ENCODE measurements at places on chromosomes 12 and 14.

DNA sequence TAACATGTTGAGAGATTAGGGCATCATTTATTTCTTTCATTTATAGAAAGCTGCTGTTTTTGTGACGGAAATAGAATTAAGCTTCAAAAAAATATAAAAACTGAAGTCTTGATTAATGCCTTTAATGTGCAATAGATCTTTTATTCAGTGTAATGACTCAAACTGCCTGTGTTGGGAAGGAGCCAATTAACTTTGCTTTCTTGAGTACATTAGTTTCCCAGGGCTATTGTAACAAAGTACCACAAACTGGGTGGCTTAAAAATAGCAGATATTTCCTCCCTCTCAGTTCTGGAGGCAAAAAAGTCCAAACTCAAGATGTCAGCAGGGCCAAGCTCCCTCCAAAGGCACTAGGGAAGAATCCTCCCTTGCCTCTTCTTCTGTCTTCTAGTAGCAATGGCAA, 36.6 kb downstream of the EID3 start:
- DNase-seq, result no peak

DNA sequence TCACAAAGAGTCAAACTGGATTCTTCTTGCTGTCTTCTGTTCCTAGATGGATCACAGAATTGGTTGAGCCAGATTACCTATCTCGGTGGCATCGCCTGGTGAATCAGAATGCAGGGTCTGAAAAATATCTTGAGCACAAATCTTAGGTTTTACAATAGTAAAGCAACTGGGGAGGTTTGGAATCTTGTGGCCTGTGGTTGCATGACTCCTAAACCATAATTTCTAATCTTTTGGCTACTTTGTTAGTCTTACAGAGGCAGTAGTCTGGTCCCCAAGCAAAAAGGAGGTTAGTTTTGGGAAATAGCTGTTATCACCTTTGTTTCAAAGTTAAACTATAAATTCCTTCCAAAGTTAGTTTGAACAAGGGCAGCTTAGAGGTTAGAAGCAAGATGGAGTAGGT, 1488.5 kb upstream of the FLRT2 start:
- DNase-seq, result no peak

DNA sequence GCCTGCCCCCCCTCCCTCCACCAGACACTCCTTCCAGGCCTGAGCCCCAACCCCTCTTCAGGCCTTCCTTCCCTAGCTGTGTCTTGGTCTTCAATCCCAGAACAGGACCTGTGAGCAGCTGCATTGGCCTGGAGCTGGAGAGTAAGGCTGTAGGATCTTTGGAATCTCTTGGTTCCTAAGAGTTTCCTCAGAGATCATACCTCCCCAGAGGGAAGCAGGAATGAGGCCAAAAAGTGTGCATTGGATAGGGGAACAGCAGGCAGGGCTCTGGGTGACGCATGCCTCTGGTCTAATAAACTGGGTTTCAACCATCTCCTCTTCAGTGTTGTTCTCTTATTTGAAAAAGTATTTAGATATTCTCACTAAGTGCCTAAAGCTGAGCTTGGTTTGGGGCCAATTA, 1.8 kb upstream of the SMARCD1 start:
- no peak for DNase-seq

DNA sequence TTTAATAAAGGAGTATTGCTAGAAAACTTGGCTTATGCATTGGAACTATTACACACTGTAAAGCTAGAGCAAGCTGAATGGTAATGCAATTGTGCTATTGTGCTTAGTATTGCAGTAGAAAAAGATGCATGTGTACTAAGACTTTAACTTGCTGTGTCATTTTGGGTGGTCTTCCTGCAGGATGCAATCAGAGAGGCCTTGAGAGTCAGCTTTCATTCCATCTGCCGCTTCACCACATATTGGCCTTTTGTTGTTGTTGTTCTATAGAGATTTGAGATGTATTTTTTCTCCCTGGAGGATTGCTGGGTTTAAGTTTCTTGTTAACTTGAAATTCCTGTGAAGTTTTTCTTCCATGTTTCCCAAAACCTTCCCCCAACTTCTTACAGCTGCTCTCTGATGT, 449.7 kb downstream of the TMTC2 start:
- DNase-seq, result no peak

DNA sequence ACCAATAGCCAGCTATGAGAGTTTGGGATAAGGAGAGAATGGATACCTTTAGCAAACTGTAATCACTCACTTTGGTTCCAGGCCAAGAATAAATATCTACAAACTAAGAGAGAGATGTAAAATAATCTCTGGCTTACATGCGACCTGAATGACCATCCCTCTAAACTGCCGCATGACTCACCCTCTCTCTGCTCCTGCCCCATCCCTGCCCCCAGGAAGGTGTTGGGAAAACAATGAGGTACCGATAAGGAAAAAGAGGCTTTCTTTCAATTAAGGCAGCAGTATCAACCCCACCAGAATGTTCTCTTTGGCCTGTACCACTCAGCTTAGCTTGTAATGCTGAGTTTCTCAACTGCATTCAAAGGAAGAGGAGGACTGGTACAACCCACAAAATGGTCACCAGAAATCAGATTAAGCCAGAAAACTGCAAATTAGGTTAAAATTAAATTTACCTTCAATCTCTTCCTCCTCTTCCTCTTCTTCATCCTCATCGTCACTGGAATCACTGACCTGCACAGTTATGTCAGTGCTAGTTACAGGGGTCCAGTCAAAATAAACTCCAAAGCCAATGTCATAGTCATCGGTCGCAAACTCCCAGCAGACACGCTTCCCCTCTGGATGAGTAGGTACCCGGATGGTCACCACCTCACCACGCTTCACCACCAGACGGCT, 22.0 kb downstream of the GSTZ1 start:
- no peak for DNase-seq

DNA sequence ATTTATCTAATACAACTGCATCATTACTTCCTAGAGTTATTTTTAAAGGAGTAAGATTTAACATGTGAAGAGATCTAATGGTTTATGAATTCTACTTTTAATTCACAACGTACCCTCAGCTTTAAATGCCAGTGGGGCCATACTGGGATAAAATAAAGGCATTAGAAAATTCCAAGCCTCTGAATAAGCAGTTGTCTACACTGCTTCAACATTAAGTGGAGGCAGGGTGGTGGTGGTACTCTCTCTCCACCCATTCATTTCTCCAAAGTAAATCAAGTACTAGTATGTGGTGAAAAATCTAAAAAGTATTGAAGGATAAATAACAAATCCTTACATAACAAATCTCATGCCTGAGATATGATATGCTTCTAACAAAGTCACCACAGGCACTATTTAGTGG, 52.4 kb downstream of the FERMT2 start:
- no peak for DNase-seq

- peak; percentile 74 for DNase-seq
Observed at GRCh38 chr12:106248312-106248845, 559 bp upstream of the CKAP4 start.

DNA sequence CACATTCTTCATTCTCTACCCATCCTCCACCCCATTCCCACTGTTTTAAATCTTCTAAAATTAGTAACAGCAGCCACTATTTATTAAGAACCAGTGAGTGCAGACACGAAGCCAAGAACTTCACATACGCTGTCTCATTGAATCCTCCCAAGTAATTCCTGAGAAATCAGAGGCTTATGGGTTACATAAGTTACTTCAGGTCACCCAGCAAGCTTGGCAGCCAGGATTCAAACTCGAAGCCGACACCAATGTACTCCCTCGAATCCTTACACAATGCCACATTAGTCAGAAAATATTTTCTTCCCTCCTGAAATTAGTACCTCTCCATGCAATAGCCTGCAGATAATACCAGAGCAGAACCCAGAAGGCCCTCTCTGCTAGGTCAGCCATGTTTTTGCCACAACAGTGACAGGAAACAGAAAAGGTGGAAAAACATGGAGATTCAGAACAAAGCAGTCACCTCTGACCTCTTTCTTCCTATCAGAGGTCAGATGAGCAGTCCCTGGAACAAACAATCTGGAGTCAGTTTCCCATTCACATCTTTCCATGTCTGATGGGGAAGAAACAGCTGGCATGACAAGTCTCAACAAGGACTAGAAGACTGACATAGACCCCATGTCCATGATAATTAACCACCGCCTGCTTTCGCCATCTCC, 16.4 kb downstream of the NID2 start:
- DNase-seq, result no peak

GRCh38 chr12:117180758-117181467, 9.4 kb downstream of the FBXO21 start:
- no peak for DNase-seq

GRCh38 chr14:53458368-53458814, 305.3 kb upstream of the DDHD1 start:
- DNase-seq, result no peak

DNA sequence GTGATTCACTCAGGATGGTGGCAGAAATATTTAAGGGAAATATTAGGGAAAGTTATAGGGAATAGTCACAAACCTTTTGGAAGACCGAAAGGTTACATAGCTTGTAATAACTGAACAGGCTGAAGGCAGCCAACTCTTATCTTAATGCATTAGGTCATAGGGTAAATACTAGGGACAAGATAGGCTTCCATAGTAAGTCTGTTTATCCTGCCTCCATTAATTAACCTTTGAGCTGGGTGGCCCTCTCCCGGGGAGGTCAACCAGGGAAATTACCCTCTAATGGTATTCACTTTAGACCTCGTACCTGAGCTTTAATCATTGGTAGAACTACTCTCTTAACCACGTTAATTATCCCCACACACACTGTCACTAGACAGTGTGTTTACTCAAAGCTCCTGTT, 981.8 kb downstream of the SLC16A7 start:
- DNase-seq, result no peak

DNA sequence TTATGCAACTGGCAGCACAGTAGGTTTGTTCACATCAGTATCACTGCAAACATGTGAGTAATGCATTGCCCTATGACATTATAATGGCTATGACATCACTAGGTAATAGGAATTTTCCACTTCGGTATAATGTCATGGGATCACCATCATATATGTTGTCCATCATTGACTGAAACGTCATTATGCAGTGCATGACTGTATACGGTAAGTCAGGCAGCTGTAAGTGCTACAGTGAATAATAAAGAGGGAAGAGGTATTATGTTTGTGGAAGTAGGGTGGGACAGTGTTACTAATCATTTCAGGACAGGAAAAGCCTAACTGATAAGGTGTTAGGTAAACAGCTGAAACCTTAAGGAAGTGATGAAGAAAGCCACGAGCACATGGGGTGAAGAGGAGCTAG, 68.1 kb downstream of the ANO4 start:
- DNase-seq, result no peak

DNA sequence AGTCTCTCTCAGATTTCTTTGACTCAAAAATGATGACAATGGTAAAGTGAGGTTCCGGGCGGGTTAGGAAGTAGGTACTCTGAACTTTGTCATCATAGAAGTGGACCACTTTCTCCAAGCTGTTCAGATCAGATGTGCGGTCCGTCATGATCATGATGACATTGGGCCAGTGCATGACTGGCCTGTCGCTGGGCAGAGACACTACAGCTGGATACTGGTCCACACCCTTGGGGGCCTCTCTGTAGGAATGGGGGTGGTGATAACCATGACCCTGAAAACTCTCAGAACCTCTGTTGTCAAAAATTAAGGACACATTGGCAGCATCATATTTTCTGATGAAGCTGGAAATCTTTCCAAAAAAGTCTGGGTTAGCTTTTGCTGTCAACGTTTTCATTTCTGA, 28.2 kb downstream of the KICS2 start:
- no peak for DNase-seq

DNA sequence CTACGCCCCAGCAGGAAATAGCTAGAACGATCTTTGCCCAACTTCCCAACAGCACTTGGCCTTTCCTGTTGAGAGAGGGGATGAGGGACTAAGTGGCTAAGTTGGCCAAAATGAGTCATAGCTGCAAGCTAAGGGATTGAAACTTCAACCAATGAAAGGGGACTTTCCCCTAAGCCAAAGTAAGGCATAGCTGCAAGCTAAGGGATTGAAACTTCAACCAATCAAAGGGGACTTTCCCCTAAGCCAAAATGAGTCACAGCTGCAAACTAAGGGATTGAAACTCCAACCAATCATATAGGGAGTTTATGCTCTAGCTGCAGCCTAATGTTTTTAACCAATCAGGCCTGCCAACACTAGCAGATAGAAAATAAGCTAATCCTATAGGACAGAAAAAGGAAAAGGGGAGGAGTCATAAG, 100.5 kb upstream of the SSTR1 start:
- DNase-seq, result no peak
